ENCODE measurements at places on chromosomes 1 and 21.

- no peak for DNase-seq
Observed at GRCh38 chr1:238606896-238607295, 716.2 kb upstream of the ZP4 start.

DNA sequence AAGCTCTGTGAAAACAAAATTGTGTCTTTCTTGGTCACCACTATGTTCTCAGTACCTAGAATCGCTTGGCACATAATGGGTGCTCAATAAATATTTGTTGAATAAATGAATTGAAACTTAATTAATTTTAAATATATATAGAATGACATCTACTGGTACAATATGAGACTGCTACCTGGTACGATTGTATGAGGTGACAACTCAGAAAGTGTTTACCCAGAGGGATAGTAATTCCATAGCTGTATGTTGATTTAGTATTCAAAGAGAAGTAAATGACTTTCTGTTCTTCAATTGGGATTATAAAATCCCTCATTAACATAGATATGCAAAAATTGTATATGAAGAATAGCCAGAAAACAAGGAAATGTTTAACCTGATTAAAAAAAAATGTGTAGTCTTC lies 128.7 kb downstream of the RPS6KC1 start:
- no peak for DNase-seq

DNA sequence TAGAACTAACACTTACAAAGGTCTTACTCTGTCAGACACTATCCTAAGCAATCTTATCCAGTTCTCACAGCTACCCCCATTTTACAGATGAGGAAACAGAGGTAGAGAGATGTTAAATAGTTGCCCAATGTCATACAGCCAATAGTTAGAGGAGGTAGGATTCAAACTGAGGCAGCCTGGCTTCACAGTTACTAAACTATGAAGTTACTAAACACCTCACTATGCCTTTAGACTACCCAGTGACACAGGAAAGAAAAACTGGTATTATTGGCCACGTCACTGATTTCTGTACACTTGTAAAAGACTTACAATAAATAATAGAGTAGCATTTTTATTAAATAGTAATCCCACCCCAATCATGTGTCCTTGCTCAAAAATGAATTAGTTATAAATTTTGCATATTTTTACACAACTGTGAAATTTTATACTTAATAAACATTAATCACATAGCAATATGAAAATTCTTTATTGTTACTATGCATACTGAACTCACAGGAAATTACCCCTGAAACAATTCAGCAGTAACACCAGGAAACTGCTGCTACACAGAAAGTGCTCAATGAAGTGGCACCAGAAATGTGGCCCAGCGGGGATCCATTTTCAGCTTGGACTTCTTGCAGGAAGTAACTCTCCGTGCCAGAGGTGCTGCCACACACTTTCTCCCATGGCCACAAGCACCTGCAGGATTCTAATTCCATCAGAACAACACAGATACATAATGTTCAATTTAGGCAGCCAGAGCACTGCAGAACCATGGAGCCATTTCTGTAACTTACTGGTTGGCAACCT lies 69.4 kb downstream of the VAV3 start:
- DNase-seq, result no peak

- no peak for DNase-seq
Observed at GRCh38 chr1:98417820-98418219, 243.7 kb upstream of the SNX7 start.

- no peak for DNase-seq
Observed at GRCh38 chr1:6198646-6199297, 623 bp downstream of the RPL22 start.

- DNase-seq, result no peak
Observed at GRCh38 chr1:108079440-108080025, 114.6 kb upstream of the VAV3 start.

GRCh38 chr1:118158924-118159323 lies 26.1 kb downstream of the SPAG17 start:
- peak; percentile 7 for DNase-seq
